ENCODE measurements at places on chromosomes 2 and 18.

DNA sequence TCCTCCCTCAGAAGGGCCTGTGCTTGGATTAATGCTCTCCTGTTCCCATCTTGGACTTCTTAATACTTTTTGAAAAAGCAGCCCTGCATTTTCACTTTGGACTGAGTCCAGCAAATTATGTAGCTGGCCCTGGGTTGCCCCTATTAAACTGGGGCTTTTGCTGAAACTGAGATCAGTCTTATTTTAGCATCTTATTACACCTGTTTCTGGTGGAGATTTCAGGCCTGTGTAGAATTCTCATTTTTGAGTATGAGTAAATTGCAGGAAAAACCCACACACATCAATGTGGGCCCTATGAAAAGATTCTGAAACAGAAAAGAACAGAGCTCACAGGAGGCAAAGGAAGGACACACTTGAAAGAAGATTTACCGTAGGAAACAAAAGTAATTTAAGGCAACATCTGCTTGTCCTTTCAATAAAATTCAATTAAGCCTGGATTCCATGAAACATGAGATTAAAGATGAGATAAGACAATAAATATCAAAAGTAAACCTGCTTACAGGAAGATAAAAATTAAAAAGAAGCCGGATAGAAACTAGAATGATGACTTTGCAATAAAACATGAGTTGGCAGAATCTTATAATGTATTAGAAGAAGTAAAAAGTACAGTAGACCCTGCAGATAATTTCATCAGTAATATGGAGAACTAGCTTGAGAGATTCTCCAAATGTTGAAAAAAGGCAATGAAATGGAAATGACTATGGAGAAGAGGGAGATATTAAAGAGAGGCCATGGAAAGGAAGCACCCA lies 90.7 kb upstream of the GCFC2 start:
- no peaks in the 10 kb centered on the region for H3K36me3 ChIP-seq
- no peaks in the 10 kb centered on the region for H3K27me3 ChIP-seq
- H3K4me3 ChIP-seq = no peak overlapping the region
- H3K27ac ChIP-seq = no peak overlapping the region
- no peak for DNase-seq

DNA sequence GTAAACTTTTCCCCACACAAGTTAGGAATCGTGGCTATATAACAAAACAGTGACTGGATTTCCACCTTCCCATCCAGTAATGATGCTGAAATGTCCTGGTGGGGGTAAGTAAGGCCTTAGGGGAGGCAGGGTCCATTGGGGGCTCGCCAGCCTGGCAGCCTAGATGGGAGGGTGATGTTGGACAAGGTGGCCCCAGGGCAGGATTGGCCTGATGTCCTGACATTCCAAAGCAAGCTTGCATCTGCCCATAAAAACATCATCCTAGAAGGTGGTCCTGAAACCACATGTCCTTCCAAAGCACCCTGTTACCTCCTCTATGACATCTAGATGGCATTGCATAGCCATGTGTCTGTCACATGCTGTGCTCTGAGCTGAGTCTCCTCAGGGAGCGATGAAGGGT lies 54.1 kb upstream of the RAB6C start:
- no peak overlapping the region for H3K4me3 ChIP-seq
- no peaks in the 10 kb centered on the region for H3K4me1 ChIP-seq
- DNase-seq = no peak

GRCh38 chr2:78606895-78607294 lies 418.6 kb upstream of the REG3G start:
- no peaks in the 10 kb centered on the region for H3K36me3 ChIP-seq
- H3K27ac ChIP-seq = no peak overlapping the region
- H3K27me3 ChIP-seq = no peaks in the 10 kb centered on the region
- H3K4me3 ChIP-seq = no peak overlapping the region

DNA sequence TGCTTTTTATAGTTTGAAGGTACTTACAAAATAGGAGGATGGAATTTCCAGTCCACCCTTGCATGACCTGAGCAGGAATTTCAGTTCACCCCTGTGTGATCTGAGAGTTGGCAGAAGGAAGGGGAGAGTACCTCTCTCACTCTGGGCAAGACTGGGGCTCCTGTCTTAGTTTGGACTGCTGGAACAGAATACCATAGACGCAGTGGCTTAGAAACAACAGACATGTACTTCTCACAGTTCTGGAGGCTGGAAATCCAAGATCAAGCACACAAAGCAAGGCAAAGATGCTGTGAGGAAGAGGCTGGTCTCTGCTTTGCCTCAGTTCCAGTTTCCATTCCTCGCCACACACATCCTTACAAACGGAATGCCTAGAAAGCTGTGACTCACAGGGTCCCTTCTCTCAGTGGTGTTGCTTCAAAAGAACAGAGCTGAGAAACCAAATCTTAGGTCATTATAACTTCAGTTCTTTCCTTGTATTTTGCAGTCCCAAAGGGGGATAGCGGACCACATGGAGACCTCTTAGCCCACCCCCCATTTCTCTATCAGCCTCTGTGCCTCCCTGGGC lies 108.8 kb upstream of the HAAO start:
- no peak overlapping the region for H3K4me3 ChIP-seq
- no peaks in the 10 kb centered on the region for H3K27me3 ChIP-seq
- no peaks in the 10 kb centered on the region for H3K4me1 ChIP-seq

DNA sequence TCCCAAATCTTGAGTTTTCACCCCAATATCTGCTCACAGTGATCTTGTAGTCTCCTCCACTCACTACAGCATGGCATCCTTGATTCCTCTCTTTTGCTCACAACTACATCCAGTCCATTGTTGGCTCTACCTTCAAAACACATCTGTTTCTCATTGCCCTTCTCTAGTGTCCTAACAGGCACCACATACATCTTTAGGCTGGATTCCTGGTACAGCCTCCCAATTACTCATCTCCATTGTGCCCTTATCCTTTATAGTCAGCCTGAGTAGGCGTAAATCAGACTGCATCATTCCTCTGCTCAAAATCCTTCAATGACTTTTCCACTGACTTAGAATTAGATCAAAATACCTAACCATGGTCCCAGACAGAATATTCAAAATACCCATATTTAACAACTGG lies 10.7 kb upstream of the TAF1B start:
- no peaks in the 10 kb centered on the region for H3K36me3 ChIP-seq
- H3K4me3 ChIP-seq = no peak overlapping the region
- no peak for DNase-seq
- peaks cover 5% of the 10 kb centered on the region for H3K4me1 ChIP-seq
- no peak overlapping the region for H3K27ac ChIP-seq

DNA sequence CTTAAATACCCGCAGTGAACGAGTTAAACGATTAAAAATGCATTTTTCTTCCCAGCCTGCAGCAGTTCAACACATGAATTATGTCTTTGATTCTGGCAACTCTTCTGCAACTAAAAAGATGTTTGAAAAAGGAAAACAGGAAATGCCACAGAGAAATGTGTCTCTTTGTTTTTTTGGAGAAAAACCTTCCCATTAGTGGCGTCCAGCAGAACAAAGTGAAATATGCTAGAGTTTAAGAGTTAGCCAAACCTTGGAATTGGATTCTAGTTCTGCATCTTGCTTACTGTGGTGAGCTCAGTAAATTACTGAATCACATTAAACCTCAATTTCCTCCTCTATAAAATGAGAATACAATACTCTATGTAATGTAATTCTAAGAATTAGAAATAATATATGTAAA lies 900.2 kb upstream of the ACVR2A start:
- no peak overlapping the region for H3K27ac ChIP-seq
- DNase-seq = no peak
- H3K4me1 ChIP-seq = no peaks in the 10 kb centered on the region

- H3K4me3 ChIP-seq = no peak overlapping the region
- no peaks in the 10 kb centered on the region for H3K27me3 ChIP-seq
- H3K27ac ChIP-seq = no peak overlapping the region
- H3K36me3 ChIP-seq = no peaks in the 10 kb centered on the region
- H3K4me1 ChIP-seq = peaks cover 2% of the 10 kb centered on the region
Observed at GRCh38 chr2:200966770-200967169, 3.3 kb upstream of the ORC2 start.

DNA sequence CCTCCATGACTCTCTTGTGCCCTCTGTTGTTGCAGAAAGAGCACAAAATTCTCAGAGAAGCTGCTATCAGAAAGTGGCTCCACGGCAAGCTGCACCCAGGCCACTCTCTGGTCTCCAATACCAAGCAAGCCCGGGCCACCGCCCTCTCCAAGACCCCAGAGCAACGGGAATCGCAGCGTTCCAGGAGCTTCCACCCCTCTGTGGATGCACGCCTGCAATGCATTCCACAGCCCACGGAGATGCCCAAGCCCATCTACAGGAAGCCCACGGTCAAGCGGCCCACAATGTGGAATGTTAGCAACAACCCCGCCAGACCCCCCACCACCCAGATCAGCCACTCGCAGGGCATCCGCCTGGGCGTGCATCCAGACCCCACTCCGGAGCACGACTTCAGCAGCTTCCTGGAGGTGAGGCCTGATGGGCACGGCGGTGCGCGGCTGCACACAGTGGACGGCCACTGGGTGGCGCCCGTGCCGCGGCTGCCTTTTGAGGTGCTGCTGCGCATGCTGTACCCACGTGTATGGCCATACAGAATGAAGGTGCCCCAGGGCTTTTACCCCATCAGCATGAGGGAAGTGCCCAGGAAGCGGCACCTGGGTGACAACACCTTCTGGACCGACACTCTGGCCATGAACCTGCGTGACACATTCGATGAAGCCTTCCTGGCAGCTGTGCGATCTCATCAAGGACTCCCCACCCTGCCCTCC lies 6.3 kb downstream of the ANKRD53 start:
- H3K4me1 ChIP-seq = no peaks in the 10 kb centered on the region
- peaks cover under 1% of the 10 kb centered on the region for H3K36me3 ChIP-seq
- DNase-seq = no peak
- H3K27me3 ChIP-seq = no peaks in the 10 kb centered on the region

GRCh38 chr2:241224018-241224850 lies 35.8 kb downstream of the ANO7 start:
- DNase-seq = no peak
- peaks cover 12% of the 10 kb centered on the region for H3K36me3 ChIP-seq
- H3K4me3 ChIP-seq = no peak overlapping the region
- no peaks in the 10 kb centered on the region for H3K27me3 ChIP-seq
- no peak overlapping the region for H3K27ac ChIP-seq
- H3K4me1 ChIP-seq = no peaks in the 10 kb centered on the region

DNA sequence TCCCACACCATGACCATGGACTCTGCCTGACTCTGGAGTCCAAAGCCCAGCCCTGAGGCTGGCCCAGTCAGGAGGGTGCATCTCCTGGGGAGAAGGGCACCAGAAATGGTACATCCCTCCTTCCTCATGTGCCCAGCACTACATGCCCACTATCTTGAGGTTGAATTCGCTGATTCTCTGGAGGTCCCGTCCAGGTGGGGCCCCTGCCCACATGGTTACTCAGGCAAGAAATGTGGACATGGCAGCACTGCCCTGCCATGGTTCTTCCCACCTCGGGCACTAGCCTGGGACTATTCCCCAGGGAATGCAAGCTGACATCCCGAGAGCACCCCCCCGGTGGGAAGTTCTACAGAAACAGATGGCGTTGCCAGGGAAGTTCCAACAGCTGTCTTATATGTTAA lies 15.3 kb upstream of the HES6 start:
- H3K27me3 ChIP-seq = no peaks in the 10 kb centered on the region
- DNase-seq = no peak

DNA sequence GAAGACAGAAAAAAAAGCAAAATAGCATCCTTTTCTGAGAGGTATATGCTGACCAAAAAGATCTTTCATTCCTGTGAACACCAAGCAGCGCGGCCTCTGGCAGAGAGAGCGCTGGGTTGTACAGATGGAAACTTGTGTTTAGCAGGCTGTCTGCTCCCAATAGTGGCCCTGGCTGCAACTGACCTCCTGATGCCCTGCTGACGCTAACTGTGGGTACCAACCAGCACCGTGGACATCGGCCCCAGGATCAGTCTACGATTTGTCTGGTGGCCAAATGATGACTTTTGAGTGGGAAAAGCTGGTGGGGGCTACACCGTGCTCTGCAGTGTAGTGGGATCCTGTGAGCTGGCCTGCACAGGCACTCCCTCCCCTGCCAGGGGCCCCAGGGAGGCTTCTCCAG lies 15.7 kb downstream of the COA5 start:
- H3K27me3 ChIP-seq = no peaks in the 10 kb centered on the region
- no peaks in the 10 kb centered on the region for H3K4me1 ChIP-seq
- no peak overlapping the region for H3K27ac ChIP-seq
- DNase-seq = no peak

DNA sequence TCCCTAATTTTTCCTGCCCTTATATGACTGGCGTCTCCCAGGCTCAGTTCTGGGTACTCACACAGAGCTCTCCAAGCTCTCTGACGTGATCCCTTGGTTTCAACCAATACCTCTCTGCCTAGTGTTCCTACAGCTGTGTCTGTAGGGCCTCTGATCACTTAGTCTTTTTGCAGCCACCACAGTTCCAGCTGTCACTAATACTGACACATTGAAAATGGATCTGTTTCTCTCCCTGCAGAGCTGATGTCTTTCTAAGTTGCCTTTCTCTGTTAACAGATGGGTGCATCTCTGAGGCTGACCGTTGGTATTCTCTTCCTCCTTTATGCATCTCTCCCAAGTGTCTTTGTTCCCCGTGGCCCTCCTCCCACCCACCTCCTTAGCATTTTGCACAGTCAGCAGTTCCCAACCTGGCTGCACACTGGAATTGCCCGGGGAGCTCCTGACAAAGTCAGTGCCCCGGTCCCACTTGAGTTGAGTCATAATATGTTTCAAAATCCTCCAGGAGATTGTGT lies 62.5 kb downstream of the CERS6 start:
- H3K36me3 ChIP-seq = no peaks in the 10 kb centered on the region
- no peak overlapping the region for H3K4me3 ChIP-seq
- peaks cover 15% of the 10 kb centered on the region for H3K4me1 ChIP-seq
- no peak overlapping the region for H3K27ac ChIP-seq
- no peaks in the 10 kb centered on the region for H3K27me3 ChIP-seq

DNA sequence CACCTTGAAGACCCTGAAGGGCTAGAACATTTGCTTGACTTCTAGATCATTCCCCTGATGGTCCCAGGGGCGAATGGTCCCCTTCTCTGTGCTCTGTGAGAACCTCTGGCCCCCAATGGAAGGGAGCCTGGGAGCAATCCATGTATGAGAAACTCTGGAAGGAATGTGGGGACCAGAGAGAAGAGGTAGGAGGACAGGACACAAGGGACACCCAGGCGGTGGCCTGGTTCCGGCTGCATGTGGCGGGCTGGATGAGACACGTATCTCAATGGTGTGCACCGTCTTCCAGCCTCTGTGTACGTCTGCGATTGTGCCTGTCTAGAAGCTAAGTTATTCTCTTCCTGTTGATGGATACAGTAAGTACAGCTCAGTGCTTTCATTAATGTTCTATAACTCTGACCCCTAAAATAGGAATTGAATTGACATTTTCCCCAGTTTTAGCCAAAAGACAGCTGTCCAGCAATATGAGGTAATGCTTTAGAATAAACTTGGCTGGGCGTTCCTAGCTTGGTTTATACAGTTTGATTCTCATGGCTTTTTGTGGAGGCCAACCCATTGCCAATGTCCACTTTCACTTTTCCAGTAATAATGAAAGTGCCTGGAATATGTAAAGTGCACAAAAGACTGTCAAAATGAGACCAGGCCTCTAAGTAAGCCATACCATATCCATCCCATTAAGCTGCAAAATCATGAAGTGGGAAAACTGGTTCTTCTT lies 30.1 kb upstream of the COPS8 start:
- no peaks in the 10 kb centered on the region for H3K4me1 ChIP-seq
- H3K27me3 ChIP-seq = no peaks in the 10 kb centered on the region
